ENCODE measurements at places on chromosomes 12 and 14. TPM values are rescaled to one million over a fixed set of nuclear protein-coding genes. Genes with fewer than 3 reads are reported as not detected.

Gene SCNN1A
- total RNA-seq, result 20.3 TPM

Gene CISTR
- not detected for total RNA-seq

Gene INHBE
- not detected for total RNA-seq

Gene BIN2
- 0.18 TPM for total RNA-seq

Gene GALNT16
- total RNA-seq, result 6.4 TPM

Gene ABCC9
- total RNA-seq, result 1.00 TPM

Gene HIP1R
- 37.6 TPM for total RNA-seq

DNA sequence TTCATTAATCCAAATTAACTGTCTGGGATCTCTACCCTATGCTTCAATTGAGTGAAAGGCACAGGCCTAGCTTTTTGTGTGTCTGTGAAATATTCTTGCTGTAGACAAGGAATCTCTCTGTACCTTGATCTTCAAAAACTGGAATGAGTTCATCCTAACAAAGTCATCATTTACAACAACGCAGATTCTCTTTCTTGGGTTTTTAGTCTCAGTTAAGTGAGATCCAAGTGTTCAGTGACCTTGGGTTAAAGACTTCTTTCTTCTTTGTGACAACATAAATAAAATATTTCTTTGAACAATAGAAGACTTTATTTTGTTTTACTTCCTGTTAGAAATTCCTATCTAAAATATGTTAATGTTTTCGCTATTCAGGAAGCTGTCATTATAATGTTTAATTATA lies 192.2 kb upstream of the LMNTD1 start:
- H3K4me1 ChIP-seq, result peaks cover 33% of the 10 kb centered on the region
- DNase-seq, result no peak
- H3K36me3 ChIP-seq, result no peaks in the 10 kb centered on the region

- H3K27me3 ChIP-seq, result peaks cover 4% of the 10 kb centered on the region
- H3K4me1 ChIP-seq, result peaks cover 38% of the 10 kb centered on the region
- H3K4me3 ChIP-seq, result no peak overlapping the region
- no peak for DNase-seq
- no peaks in the 10 kb centered on the region for H3K36me3 ChIP-seq
Observed at GRCh38 chr12:5506295-5506694, 74.4 kb downstream of the NTF3 start.

- H3K36me3 ChIP-seq, result no peaks in the 10 kb centered on the region
- peaks cover 55% of the 10 kb centered on the region for H3K4me1 ChIP-seq
- H3K27ac ChIP-seq, result peak overlapping the region; percentile 95
- H3K27me3 ChIP-seq, result no peaks in the 10 kb centered on the region
Observed at GRCh38 chr12:10721651-10722501, 1.2 kb downstream of the YBX3 start.

GRCh38 chr14:71354801-71355200 lies 447.5 kb downstream of the PCNX1 start:
- no peaks in the 10 kb centered on the region for H3K36me3 ChIP-seq
- H3K27me3 ChIP-seq, result no peaks in the 10 kb centered on the region
- H3K4me1 ChIP-seq, result peaks cover 17% of the 10 kb centered on the region

DNA sequence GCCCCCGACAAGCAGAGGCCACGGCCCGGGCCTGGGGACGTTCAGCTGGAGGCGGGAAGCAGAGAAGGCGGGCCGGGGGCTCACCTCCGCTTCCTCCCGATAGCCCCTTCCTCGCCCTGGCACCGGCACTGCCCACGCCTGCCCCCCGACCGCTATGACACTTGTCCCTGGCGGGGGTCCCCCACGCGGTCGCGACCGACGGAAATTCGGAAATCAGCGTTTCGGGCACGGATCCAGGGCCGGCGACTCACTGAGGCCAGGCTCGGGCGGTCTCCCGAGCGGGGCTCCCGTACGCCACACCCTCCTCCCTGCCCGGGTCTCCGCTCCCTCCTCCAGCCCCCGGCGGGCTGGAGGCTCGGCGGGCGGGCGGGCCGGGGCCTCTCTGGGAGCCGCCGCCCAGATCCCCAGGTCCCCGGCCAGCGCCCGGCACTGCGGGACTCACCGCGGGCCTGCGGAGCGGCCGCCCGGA lies 581 bp downstream of the PITPNM2 start:
- H3K4me3 ChIP-seq, result peak overlapping the region; percentile 74
- H3K36me3 ChIP-seq, result no peaks in the 10 kb centered on the region
- H3K27ac ChIP-seq, result no peak overlapping the region
- H3K27me3 ChIP-seq, result peaks cover 27% of the 10 kb centered on the region
- H3K4me1 ChIP-seq, result peaks cover 14% of the 10 kb centered on the region

GRCh38 chr12:29858270-29858786 lies 74.6 kb upstream of the TMTC1 start:
- H3K36me3 ChIP-seq, result no peaks in the 10 kb centered on the region
- H3K27me3 ChIP-seq, result peaks cover 4% of the 10 kb centered on the region
- H3K27ac ChIP-seq, result no peak overlapping the region
- no peak for DNase-seq

DNA sequence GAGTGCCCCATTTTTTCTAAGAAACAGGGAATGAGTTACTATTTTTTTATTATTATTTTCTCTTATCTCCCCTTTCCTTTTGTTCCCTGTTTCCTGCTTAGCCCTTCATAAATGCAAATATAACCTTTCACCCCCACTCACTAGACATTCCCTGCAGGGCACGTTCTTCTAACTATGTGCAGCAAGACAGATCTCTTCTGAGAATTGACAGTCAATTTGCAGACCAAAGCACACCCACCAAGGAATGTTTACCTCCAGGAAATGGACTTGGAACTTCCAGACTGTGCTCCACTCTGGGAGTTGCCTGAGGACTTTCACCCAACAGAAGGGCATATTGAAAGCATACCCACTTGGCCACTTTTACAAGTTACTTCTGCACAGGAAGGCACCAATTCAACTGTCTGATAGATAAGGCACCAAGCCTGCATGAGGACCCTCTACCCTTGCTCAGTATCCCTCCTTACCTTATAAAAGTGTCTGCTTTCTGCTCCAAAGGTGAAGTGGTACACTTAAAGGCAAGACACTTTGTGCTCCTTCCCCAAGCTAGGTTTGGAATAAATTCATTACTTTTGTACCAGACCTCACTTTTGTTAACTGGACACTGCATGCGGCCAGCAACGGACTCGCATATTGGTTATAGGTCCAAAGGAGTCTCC lies 6.5 kb downstream of the TAS2R19 start:
- H3K27me3 ChIP-seq, result no peaks in the 10 kb centered on the region
- peaks cover 7% of the 10 kb centered on the region for H3K36me3 ChIP-seq
- H3K4me3 ChIP-seq, result no peak overlapping the region
- no peak for DNase-seq
- no peak overlapping the region for H3K27ac ChIP-seq

DNA sequence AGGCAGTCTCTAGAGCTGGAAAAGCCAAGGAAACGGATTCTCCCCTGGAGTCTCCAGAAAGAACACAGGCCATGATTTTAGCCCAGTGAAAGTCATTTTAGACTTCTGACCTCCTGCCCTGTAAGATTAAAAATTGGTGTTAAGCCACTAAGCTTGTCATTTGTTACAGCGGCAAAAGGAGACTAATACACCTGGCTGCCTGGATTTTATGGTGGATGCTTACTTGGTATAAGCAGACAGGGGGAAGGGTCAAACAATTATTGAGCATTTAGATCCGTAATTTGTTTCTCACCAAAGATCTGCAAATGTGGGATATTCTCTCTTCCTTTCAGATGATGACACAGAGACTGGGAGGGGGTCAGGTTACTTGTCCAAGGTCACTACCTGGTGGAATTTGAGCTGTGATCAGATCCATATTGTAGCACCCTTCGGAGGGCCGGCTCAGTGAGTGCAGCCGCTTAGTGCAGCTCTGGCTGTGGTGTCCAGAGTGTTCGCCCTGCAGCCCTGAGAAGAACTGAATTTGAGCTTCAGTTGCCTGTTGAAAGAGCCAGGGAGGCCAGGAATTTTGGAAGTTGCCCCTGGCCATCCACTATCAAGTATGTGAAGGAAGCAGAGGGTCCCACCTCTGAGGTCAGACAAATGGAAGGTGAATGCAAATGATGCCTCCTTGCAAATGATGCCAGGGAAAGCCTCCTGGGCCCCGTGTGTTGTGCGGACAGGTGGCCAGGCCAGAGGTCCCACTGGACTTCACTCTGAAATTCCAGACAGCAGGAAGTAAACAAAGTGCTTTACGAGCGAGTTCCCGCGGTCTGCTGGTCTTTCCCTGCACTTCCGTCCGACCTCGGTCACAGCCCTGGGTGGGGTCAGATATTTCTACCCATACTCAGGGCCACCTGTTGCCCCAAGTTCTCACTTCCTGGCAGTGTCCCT lies 15.1 kb downstream of the GLRX5 start:
- H3K27ac ChIP-seq, result no peak overlapping the region
- H3K4me3 ChIP-seq, result no peak overlapping the region
- H3K4me1 ChIP-seq, result peaks cover 14% of the 10 kb centered on the region

- H3K4me1 ChIP-seq, result no peaks in the 10 kb centered on the region
- DNase-seq, result no peak
- H3K27ac ChIP-seq, result no peak overlapping the region
- H3K4me3 ChIP-seq, result no peak overlapping the region
- H3K36me3 ChIP-seq, result no peaks in the 10 kb centered on the region
Observed at GRCh38 chr14:98931911-98932310, 340.1 kb downstream of the BCL11B start.

DNA sequence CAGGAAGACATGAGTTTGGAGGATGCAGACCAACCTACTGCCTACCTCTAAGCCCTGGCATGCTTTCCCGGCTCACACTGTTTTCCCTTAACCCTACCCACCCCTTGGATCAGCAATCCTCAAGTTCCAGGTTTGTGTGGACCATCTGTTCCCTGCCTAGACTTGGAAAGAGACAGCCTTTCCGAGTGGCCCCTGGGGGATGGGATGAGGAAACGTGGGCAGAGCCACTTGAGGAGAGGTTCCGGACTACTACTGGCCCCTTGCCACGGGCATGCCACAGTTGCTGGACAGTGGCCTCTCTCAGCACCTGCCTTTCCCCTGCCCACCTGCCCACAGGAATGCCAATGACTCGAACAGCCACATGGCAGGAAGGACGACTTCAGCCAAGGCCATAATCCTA lies 135.9 kb downstream of the SLC15A4 start:
- DNase-seq, result no peak
- no peaks in the 10 kb centered on the region for H3K4me1 ChIP-seq
- H3K27ac ChIP-seq, result no peak overlapping the region
- H3K27me3 ChIP-seq, result no peaks in the 10 kb centered on the region
- H3K4me3 ChIP-seq, result no peak overlapping the region

- DNase-seq, result no peak
- no peaks in the 10 kb centered on the region for H3K27me3 ChIP-seq
- H3K27ac ChIP-seq, result no peak overlapping the region
- H3K36me3 ChIP-seq, result peaks cover 6% of the 10 kb centered on the region
- no peak overlapping the region for H3K4me3 ChIP-seq
Observed at GRCh38 chr14:89736881-89737280, 217.6 kb downstream of the EFCAB11 start.

DNA sequence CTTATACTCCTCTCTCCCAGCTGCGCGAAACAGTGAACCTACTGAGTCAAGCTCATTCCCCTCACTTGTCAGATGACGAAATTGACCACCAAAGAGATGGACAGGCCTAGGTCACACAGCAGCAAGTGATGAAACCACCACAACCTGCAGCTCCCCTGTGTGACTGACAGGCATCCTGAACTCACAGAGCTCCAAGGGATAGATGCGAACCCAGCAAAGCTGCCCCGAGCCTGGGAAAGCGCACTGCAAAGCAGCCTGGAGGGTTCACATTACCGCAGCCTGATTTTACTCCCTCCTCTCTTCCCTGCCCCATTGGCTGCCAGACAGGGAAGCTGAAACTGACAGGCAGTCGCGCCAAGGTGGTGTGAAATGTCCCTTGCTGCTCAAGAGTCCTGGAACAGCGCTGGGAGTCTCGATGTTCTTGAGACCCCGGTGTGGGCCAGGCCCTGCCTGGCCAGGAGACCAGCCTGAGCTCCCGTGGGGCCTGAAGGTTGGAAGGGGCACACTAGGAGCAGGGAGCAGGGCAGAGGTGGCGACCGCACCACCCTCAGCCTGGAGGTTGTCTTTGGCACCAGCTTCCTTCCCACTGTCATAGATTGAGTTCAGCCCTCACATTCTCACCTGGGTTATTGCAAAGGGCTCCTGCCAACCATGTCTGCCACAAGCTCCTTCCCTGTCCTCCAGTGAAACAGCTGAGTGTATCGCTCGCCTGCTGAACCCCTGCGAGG lies 36.3 kb downstream of the SNRNP35 start:
- no peak overlapping the region for H3K4me3 ChIP-seq
- no peak for DNase-seq
- no peaks in the 10 kb centered on the region for H3K4me1 ChIP-seq
- H3K27ac ChIP-seq, result no peak overlapping the region
- H3K27me3 ChIP-seq, result no peaks in the 10 kb centered on the region
- H3K36me3 ChIP-seq, result peaks cover 36% of the 10 kb centered on the region

DNA sequence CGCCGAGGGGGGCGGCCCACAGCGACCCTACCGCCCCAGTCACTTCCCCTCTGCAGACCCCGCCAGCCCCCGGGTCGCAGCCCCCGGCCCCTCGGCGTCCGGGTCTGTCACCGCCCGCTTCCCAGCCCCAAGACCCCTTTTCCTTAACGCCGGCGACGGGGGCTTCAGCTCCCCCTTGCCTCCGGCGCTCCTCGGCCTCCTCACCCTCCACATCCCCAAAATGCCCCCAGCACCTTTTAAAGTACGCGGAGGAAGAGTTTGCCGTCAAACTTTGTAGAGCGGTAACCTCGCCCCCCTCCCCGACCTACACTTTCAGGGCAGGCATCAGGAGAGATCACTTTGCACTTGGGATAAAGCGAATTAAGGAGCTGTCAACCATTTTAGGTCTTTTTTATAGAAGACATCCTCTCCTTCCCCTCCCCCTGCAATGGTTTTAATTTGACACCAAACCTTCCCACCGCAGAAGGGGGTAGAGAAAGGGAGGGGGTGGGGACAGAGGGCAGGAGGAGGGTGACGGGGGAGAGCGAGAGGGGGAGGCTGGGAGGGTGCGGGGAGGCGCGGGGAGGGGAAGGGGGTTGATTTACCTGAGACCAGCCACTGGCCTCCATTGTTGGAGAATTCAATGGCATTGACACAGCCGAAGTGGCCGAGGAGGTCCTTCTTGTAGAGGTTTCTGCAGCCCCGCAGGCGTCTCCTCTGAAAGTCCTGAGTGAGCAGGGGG lies 578 bp downstream of the DCAF5 start:
- peak overlapping the region; percentile 91 for H3K4me3 ChIP-seq
- H3K27ac ChIP-seq, result peak overlapping the region; percentile 89
- peaks cover 4% of the 10 kb centered on the region for H3K36me3 ChIP-seq

Data from mesothelial cell of epicardium (in vitro differentiated cells).